Activated B cell treated with CpG ODN at 0.5 μM for 24 hours (primary cell): ENCODE measurements at places on chromosomes 5 and 9. TPM values are rescaled to one million over a fixed set of nuclear protein-coding genes. Genes with fewer than 3 reads are reported as not detected.

GRCh38 chr5:77770293-77771005 lies 5.7 kb downstream of the TBCA start:
- no peak overlapping the region for H3K4me3 ChIP-seq
- peaks cover 54% of the 10 kb centered on the region for H3K4me1 ChIP-seq
- no peak for DNase-seq

GRCh38 chr5:10701567-10702039 lies 59.4 kb downstream of the DAP start:
- H3K27me3 ChIP-seq = no peaks in the 10 kb centered on the region
- peaks cover 7% of the 10 kb centered on the region for H3K36me3 ChIP-seq
- no peak overlapping the region for H3K27ac ChIP-seq
- H3K4me1 ChIP-seq = peaks cover 58% of the 10 kb centered on the region

- peaks cover 36% of the 10 kb centered on the region for H3K4me1 ChIP-seq
- H3K36me3 ChIP-seq = no peaks in the 10 kb centered on the region
- DNase-seq = no peak
- no peak overlapping the region for H3K4me3 ChIP-seq
- no peak overlapping the region for H3K27ac ChIP-seq
These were observed 181.2 kb upstream of the ADRA1B start for GRCh38 chr5:159735036-159735435.

The RNF208 gene
- total RNA-seq = 1.1 and 1.9 TPM in 2 replicates

GRCh38 chr9:135811801-135812200 lies 95.5 kb downstream of the CAMSAP1 start:
- DNase-seq = no peak
- no peaks in the 10 kb centered on the region for H3K4me1 ChIP-seq
- H3K27ac ChIP-seq = no peak overlapping the region
- peaks cover 72% of the 10 kb centered on the region for H3K36me3 ChIP-seq
